AG09319 (cell line): ENCODE measurements at places on chromosomes 7 and 10.

- DNase-seq, result no peak
Measured at GRCh38 chr7:126658684-126659083, 594.1 kb downstream of the GRM8 start.

GRCh38 chr7:141839256-141839655, 2.0 kb downstream of the PRSS37 start:
- DNase-seq, result no peak

GRCh38 chr10:129605986-129606518, 139.0 kb downstream of the MGMT start:
- DNase-seq, result no peak

DNA sequence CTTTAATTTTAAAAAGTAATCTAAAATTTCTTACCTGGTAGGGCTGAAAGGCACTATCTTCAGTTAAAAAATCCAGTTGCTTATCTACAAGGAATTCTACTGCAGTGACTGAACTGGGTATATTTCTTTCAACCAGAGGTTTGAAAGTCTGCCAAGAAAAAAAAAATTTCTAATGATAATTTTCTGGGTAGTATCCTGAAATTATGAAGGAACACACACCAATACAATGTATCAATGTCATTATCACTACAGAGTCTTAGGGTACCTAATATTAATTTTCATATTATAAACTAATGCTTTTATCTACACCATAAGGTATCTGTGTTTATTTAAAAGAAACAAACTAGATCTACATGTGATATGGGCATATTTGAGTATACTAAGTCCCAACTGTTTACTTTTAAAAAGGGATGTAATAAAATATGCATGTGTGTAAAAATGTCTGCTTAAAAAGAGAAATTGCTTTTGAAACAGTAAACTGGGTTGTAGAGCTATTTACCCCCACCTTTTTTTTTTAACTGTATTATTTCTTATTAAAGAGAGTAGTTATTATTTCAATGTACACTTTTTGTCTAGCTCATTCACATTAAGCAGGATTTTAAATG, 131.6 kb downstream of the NRBF2 start:
- no peak for DNase-seq

DNA sequence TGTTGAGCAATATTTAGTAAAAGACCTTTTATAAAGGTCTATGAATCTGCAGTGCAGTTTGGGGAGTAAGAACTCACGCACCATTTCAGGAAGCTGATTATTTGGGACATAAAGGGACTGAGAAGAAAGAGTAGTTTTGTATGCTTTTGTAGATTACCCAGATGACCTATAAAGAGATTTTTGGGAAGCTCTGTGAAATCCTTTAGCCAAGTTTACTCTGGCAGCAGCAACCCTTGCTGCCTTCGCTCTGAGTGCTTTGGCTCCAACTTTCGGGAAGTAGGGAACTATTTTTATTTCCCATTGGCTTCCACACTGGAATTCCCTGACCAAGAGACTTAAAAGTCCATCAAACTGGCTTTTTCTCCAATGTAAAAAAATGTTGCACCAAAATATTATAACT, 1110.1 kb upstream of the PHF14 start:
- no peak for DNase-seq

DNA sequence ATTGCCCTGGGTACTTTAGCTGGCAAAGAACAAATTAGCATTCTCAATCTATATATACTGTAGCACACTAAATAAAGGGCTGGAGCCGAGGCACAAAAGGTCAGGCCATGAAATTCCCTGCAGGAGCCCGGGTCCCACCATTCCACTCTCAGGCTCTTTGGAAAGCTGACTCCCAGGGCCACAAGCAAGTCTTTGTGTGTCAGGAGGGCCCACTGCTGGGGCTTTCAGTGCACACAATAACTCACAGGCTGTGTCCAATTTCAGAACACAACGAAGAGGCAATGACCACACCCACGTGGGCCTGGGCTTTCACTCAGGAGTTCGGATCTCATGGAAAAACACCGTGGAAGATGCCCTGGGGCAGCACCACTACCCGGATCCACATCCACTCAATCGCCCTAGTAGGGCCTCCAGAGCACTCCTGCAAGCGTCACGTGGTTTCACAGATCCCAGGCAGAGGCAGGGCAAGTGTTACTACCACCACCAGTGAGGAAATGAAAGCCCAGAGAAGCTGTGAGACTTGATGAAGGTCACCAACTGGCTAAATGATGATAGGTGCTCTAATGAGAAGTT, 60.3 kb downstream of the COBL start:
- DNase-seq, result no peak

- no peak for DNase-seq
Measured at GRCh38 chr10:4329225-4329624, 496.8 kb upstream of the AKR1E2 start.

- DNase-seq, result no peak
Measured at GRCh38 chr10:12906051-12906541, 95.4 kb downstream of the CCDC3 start.

DNA sequence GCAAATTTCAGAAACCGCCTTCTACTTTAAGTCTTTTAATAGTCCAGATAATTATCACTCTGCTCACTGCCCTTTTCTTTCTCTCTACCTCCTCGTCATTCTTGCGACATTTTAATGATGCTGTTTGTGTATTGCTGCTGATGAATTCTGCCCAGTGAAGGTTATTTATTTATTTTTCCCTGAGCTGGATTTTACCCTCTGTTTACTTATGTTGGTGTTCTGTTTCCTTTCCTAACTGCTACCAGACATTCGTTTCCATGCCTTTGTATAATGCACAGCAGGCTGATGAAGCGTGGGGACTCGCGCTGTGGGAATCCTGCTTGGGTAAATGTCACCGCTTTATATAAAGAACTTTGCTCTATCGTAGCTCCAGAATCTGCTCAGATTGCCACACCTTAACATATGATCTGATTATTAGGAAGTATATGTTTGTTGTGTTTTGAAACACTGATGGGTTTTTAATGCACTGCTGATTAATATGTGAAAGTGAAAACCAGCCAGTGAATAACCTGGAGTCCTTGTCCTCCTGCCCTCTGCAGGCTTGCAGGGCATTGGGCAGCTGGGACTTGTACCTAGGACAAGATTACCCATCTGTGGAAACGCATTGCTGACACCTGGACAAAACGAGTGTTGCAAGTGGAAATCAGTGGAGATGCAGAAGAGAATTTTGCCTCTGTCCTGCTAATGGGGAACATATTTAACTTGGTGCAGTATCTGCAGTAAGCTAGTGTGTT, 291.5 kb downstream of the SDK1 start:
- DNase-seq, result no peak

GRCh38 chr10:37975401-37975991, 951 bp downstream of the ZNF25 start:
- DNase-seq, result no peak

- DNase-seq, result no peak
Measured at GRCh38 chr10:126135941-126136595, 239.7 kb downstream of the FANK1 start.

- no peak for DNase-seq
Measured at GRCh38 chr7:80725181-80725611, 86.8 kb downstream of the CD36 start.

GRCh38 chr10:91313796-91314485, 93.5 kb downstream of the PCGF5 start:
- peak; percentile 30 for DNase-seq

- DNase-seq, result no peak
Measured at GRCh38 chr7:22277375-22277774, 79.6 kb downstream of the RAPGEF5 start.

DNA sequence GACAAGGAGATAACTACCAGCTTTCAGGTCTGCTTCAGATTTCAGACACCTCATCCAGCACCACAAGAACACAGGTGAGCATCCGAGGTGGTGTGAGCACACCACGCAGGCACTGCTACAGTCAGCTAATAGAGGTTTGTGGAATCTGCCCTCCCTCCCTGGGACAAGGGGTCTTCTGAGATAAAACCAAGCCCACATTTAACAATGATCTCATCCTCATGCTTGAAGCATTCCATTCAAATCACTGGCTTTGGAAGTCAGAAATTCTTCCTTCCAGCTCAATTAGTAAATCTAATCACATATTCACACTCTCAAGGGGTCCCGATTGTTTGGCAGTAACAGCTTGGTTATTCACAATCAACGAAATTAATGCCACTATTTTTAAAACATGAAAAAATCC, 331.4 kb downstream of the ELMO1 start:
- no peak for DNase-seq

GRCh38 chr7:116566666-116567065, 41.8 kb downstream of the CAV1 start:
- DNase-seq, result no peak

- DNase-seq, result no peak
Measured at GRCh38 chr10:75410132-75411005, 8.8 kb upstream of the ZNF503 start.

DNA sequence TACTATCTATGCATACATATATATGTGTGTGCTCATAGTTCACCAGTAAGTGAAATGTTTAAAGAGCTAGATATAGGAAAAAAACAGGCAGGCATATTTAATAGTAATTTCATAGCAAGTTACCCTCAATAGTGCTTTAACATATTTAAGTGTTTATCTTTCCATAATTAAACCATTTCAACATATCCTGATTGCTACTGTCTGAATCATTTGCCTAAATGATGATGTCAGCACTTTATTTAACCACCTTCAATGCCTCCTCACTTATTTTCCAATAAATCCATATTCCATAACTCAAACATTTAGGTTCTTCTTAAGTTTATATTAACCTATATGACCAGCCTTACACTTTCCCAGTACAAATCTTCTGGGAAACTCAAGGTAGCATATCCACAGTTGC, 601.1 kb downstream of the ARL4A start:
- no peak for DNase-seq

- no peak for DNase-seq
Measured at GRCh38 chr7:96143495-96144259, 178.2 kb downstream of the SLC25A13 start.

GRCh38 chr10:27687743-27688142, 57.9 kb downstream of the MKX start:
- no peak for DNase-seq

DNA sequence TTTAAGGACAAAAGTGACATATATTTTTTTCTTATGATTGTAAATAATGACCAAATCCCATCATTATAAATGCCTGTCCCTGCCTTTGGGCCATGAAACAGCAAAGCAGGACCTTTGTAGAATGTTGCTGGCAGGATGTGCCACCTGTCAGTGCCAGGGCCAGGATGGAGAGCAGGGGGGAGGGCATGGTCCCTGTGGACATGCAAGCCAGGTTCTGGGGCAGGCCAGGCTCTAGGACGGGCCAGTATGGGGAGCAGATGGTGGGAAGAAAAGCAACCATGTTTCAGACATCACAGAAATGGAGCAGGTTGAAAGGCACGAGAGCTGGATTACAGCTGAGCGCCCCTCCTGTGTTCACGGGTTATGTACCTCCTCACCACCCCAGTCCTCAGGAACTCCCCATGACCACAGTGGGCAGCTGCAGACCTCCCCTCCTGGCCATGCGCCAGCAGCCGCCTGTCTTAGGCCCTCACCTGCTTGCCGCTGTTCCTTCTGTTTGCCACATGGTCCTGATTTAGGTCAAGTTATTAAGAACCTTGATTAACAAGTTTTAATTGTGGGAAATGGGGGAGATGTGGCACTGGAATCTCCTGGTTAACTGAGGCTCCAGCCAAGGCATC, 210.4 kb downstream of the PAXIP1 start:
- no peak for DNase-seq

DNA sequence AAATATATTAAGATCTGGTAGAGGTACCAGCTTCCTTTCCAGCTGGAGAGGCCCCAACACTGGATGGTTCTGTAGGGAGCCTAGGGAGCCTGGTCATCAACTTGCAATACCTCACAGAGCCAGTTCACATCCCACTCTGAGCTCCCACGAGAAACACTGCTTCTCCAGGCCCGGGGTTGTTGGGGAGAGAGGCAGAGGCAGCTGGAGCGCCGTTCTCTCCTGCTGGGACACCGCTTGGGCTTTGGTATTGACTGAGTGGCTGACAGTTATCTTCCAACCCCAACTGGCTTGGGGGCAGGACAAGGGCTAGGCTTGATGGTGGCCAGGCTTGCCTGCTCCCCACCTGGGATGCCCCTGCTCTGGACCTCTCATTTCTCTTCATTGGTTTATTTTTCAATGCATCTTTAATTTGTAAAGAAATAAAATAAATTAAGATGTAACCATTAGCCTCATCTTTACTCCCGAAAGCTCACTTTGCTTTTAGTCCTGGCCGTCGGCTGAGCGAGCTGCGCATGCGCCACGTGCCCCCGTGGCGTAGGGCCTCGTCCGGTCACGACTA, 10.0 kb upstream of the CHCHD1 start:
- peak; percentile 51 for DNase-seq

DNA sequence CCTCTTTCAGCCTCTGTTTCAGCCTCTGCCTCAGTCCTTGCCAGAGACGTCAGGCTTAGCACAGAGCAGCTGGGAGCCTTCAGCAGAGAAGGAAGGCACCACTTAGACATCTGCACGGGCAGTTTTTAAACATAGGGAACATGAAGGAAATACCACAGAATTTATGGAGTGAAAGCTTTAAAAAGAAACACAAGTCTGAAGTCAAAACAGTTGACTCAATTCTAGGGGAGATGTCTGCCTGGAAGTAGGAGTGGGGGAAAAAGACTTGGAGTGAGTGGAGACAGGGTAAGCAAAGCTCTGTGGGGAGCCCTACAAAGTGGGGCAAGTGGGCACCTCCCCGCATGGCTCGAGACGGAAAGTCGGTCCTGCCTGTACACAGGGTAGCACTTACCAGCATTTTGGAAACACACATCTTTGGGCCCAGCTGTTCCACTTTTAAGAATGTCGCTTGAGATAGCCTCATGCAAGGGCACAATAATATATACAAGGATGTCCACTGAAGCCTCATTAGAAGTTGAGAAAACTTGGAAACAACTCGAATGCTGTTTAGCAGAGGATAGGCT, 5.0 kb upstream of the TBXAS1 start:
- DNase-seq, result no peak

DNA sequence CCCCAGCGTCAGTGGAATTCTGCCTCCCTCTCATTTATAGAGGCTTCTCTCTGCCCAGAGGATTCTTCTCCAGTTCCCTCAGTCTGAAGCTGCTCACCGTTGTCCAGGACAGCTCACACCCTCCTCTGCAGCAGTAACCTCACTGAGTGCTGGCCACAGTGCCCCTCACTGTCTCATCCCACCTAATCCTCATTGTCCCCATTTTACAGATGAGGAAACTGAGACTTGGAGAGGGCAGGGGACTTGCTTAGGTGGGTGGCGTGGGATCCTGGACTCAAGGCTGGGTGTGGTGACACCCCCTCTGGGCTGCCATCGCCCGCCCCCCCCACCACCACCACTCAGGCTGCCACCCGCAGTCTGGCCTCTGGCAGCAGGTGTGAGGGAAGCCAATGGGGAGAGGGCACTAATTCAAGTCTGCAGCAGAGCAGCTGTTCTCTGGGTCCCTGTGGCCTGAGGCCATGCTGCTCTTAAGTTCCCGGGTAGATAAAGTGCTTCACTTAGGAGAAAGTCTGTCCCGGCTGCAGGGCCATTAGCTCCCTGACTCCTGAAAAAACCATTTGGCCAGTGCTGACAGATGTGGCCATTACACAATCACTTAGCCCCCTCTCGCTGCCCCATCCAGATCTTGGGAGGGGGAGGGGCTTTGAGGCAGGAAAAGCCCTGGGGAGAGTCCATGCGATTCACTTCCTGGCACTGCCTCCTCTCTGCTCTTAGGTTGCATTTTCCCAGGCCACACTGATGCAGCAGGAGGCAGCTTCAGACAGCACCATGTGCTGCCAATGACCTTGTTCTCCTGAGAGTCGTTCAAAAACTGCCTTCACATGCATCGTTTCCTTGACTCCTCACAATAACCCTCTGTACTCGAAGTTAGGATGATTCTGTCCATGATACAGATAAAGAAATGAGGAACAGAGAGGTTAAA, 36.3 kb downstream of the DRGX start:
- DNase-seq, result no peak
